Natural killer cell treated with Interleukin-12 subunit alpha and Interleukin-12 subunit beta and Interleukin-15 and Interleukin-18, amount 100 ng/mL, for 72 hours (primary cell): ENCODE measurements at places on chromosomes 12 and 14.

DNA sequence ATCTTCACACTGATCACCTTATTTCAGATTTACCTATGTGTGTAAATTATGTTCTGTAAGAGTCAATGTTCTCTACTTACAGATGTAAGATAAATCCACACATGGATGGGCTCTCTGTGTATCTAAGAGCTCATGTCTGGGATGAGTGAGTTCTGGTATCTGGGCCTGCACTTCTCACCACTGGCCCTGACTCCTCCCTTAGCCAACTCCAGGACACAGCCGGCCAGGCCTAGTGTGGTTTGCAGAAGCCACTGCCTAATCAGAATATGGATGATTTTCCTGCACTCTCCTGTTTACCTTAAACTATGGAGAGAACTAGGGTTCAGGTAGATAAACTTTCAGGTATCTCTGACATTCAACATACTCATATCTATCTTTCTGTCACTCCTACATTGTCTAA lies 1284.8 kb downstream of the TMEM121 start:
- DNase-seq = no peak

DNA sequence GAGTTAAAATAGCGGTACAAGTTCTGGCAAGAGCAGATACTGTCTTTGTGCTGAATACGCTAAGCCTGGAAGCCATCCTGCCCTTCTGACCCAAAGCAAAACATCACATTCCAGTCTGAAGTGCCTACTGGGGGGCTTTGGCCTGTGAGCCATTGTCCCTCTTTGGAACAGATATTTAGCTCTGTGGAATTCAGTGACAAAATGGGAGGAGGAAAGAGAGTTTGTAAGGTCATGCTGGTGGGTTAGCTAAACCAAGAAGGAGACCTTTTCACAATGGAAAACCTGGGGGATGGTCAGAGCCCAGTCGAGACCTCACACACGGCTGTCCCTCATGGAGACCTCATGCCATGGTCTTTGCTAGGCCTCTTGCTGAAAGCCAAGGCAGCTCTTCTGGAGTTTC lies 18.5 kb downstream of the EMP1 start:
- no peak for DNase-seq

DNA sequence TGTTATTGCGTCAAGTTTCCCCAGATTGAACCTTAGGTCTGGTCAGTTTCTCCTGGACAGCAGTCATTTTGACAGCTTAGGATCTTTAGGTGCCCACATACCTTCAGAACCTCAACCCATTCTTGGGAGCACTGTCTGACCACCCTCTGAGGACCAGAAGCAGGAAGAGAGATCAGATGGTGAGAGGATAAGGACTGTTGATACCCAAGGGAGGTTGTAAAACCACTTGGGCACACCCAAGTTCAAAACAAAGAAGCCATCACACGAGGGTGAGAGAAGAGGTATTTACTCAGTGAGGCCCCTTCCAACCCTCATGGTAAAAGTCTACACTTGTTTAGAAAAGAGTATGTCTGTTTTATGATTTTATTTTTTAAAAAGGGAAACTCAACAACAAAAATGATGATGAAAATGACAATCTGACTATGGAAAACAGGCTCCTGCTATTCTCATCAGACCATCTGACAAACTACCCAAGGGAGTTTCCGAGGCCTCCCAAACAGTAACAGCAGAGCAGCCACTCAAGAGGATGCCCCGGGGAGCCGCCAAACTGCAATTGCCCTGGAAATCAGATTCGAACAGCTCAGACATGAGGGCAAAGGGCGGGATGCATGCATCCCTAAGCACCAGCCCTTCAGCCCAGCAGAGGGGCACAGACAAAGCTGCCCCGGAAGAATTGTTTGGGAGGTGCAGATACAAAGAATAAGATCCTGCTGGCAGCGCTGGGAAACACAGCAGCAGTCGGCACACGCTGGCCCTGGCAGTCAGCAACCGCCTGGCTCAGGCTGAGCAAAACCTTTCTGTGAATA lies 162.6 kb upstream of the PLEKHG7 start:
- DNase-seq = no peak

- DNase-seq = no peak
Measured at GRCh38 chr14:52063052-52063462, 5.8 kb downstream of the NID2 start.

DNA sequence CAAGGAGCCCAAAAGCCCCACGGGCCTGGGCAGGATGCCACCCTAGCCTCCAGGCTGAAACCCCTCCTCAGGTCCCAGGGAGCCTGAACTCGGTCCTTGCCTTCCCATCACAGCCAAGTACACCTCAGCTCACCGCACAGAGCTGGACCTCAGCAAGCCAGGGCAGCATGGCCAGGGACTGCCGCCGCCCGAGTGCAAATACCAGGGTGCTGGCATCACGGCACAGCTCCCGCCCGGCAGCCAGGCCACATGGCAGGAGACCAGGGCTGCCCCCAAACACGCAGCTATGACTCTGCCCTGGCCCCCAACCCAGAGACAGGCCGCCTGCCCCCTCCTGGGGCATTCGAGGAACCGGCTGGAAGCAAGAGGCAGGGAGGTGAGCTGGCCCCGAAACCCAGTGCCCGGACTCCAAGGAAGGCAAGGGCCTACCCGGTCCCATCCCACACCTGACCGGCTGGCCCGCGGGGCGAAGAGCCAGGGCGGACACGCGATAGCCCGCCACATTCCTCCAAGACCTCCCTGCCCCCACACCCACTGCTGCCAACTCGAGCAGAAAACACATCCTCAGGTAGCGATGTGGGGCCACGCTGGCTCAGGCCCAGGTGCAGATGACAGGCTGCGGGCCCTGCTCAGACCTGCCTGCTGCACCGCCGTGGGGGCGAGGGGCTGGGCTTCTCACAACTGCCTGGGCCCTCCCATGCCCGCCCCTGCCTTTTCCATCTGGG lies 2.7 kb downstream of the JAG2 start:
- no peak for DNase-seq
